MM.1S (cell line): ENCODE measurements at places on chromosomes 2 and 18.

- no peaks in the 10 kb centered on the region for H3K27me3 ChIP-seq
- no peaks in the 10 kb centered on the region; the same call in 1 of the 2 replicates for H3K36me3 ChIP-seq
- peak; percentile 75 for DNase-seq
- peak overlapping the region; percentile 97 for H3K4me3 ChIP-seq
- peak overlapping the region; percentile 78; the same call in 1 of the 2 replicates for H3K27ac ChIP-seq
Observed at GRCh38 chr2:38376346-38377049, 575 bp downstream of the ATL2 start.

DNA sequence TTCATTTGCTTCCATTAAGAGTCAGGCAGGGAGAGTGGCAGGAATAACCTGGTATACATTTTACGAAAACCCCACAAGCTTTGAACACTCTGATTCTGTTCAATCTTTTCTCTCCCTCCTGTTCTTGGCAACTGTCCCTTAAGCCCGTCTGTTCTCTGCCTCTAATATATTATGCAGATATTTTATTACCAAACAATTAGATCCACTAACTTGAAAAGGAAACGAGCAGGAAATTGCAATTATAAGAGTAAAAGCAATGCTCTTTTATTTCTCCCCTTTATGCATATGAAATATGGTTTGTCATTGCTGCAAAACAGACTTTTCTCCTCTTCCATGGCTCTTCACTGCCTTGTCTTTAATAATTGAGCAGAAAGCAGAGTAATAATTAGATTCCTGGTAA, 149.1 kb upstream of the CELF4 start:
- H3K4me1 ChIP-seq, result no peaks in the 10 kb centered on the region
- no peak overlapping the region for H3K27ac ChIP-seq
- H3K36me3 ChIP-seq, result no peaks in the 10 kb centered on the region
- H3K27me3 ChIP-seq, result no peaks in the 10 kb centered on the region
- H3K4me3 ChIP-seq, result no peak overlapping the region

DNA sequence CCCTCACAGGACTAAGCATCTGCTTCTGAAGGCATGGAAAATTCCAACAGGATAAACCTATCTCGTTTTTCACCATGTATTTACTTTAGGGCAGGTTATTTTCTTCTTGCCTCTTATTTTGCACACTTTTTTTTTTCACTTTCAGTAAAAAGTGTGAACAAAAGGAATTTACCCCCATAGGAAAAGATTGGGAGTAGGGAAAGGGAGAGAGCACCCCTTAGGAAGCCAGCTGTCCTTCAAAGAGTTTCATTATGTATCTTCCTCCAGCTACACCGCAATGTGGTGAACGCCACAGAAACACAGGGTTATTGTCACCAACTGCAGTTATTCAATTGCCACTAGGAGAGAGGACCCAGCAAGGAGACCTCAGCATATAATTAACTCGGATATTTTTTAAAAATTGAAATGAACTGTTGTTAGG, 286.2 kb upstream of the VRK2 start:
- peak overlapping the region; percentile 53 for H3K4me3 ChIP-seq
- DNase-seq, result no peak
- no peaks in the 10 kb centered on the region for H3K36me3 ChIP-seq
- no peaks in the 10 kb centered on the region for H3K27me3 ChIP-seq
- H3K27ac ChIP-seq, result no peak overlapping the region

- H3K27ac ChIP-seq, result no peak overlapping the region
- H3K4me1 ChIP-seq, result no peaks in the 10 kb centered on the region
- no peak overlapping the region for H3K4me3 ChIP-seq
Observed at GRCh38 chr2:144288438-144288837, 231.5 kb downstream of the ZEB2 start.

DNA sequence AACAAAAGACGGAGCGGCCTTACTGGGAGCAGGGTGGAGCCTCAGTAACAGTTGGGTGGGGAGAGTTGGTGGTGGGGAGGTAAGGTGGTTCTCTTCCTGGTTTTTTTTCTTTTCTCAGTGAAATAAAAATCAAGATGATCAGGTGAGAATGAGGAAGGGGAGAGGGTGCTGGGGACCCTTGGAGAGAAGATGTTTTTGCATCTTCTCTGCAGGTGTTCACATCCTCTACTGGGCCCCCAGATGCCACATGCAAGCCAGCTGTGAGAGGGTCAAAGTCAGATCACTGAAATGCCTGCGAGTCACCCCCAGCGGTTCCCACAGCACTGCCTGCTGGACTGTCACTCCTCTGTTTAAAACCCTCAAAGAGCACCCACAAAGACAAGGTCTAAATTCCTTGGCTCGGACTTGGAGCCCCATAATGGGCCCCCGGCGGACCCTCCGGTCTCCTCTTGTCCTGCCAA, 69.8 kb upstream of the FHL2 start:
- no peak overlapping the region for H3K27ac ChIP-seq
- H3K36me3 ChIP-seq, result no peaks in the 10 kb centered on the region
- no peak for DNase-seq
- H3K4me1 ChIP-seq, result no peaks in the 10 kb centered on the region
- no peak overlapping the region for H3K4me3 ChIP-seq

GRCh38 chr2:11681722-11682589, 12.0 kb upstream of the NTSR2 start:
- H3K4me3 ChIP-seq, result no peak overlapping the region
- no peak overlapping the region for H3K27ac ChIP-seq
- peaks cover 4% of the 10 kb centered on the region; the same call in 1 of the 2 replicates for H3K4me1 ChIP-seq
- peak; percentile 58 for DNase-seq
- 0 out of 2 replicates have a peak, but pooled peaks cover 13% of the 10 kb centered on the region for H3K27me3 ChIP-seq

DNA sequence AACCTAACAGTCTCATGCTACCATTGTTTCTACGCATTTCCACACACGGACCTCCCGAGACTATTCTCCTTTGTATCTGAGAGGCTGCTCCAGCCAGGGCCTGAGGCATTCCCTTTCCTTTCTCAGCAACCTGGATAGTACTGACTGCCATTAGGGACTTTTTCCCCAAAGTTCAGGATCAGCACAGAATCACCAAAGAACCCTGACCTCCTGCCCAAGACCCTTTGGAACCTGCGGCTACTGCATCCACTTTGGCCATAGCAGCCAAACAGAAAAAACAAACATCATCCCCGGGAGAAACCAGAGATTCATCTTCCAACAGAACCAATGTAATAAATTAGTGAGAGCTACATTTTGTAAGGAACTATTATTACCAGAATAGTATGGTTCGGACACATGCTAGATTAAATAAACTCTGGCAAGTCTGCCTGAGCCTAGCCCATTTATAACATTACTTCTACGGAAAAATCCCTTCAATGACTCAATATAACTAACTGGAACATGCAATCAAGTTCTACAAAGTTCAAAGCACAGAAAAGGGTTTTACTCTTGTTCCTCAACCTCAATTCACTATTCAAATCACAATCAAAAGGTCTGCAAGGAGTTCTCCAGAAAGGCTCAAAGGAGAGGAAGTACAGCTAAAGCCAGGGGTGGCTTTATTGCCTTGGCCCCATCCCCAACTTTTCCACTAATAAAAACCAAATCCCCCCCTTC, 51.8 kb downstream of the LPIN2 start:
- no peaks in the 10 kb centered on the region for H3K36me3 ChIP-seq
- no peak for DNase-seq
- peak overlapping the region; percentile 44; the same call in 1 of the 2 replicates for H3K4me3 ChIP-seq
- no peak overlapping the region for H3K27ac ChIP-seq

DNA sequence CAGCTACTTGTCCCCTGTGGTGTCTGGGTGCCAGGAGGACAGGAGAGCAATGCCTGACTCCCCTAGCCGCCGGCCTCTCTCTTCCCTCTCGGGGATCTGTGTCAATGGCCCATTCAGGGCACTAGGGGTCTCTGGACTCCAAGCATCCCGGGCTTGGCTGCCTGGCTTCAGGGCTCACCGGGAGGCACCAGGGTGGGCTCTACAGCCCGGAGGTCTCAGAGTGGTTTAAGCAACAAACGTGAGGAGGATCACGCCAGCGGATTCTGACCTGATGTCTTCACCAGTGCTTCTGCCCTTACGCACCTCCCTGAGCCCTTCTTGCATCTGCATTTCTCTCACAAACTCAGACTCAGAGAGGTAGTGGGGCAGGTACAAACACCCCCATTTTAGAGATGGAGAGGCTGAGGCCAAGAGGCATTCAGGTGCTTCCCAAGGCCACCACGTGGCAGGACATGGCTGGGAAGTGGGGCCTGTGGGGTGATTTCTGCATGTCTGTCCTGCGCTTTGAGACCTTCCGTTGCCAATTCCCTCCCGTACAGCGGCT, 243.0 kb downstream of the CELF4 start:
- peak; percentile 15 for DNase-seq
- no peaks in the 10 kb centered on the region for H3K4me1 ChIP-seq
- H3K36me3 ChIP-seq, result no peaks in the 10 kb centered on the region
- H3K4me3 ChIP-seq, result no peak overlapping the region

GRCh38 chr2:157193461-157193860, 64.0 kb upstream of the GALNT5 start:
- H3K27me3 ChIP-seq, result no peaks in the 10 kb centered on the region
- no peak overlapping the region for H3K4me3 ChIP-seq
- no peaks in the 10 kb centered on the region for H3K36me3 ChIP-seq

- no peak overlapping the region for H3K27ac ChIP-seq
- H3K27me3 ChIP-seq, result no peaks in the 10 kb centered on the region
- H3K4me3 ChIP-seq, result no peak overlapping the region
- peaks cover 3% of the 10 kb centered on the region; the same call in 1 of the 2 replicates for H3K4me1 ChIP-seq
- H3K36me3 ChIP-seq, result no peaks in the 10 kb centered on the region
- no peak for DNase-seq
Observed at GRCh38 chr2:27967076-27967475, 76.5 kb downstream of the BABAM2 start.

- no peak for DNase-seq
- H3K27me3 ChIP-seq, result no peaks in the 10 kb centered on the region
- H3K4me1 ChIP-seq, result no peaks in the 10 kb centered on the region
- no peaks in the 10 kb centered on the region for H3K36me3 ChIP-seq
- H3K27ac ChIP-seq, result no peak overlapping the region
Observed at GRCh38 chr2:102848366-102848839, 86.6 kb downstream of the TMEM182 start.

DNA sequence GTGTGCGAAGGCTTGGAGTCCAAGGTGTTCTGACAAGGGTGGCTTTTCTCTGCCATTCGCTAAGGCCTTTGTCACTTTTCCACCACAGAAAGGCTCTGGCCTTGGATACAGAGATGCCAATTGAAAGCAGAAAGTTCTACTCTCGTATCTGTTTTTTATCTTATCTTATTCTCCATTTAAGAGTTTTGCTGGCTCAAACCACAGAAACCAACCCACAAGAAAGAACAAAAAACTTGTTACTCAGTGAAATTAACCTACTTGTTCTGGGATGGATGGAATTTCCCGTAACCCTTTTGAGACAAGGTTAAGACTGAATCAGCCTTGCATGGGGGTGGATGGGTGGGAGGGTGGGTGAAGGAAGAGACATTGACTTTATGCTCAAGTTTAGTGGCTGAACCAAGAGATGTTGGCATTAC, 221.7 kb downstream of the CDH20 start:
- no peak for DNase-seq
- no peak overlapping the region for H3K27ac ChIP-seq
- no peak overlapping the region for H3K4me3 ChIP-seq
- no peaks in the 10 kb centered on the region for H3K36me3 ChIP-seq
- no peaks in the 10 kb centered on the region for H3K4me1 ChIP-seq

DNA sequence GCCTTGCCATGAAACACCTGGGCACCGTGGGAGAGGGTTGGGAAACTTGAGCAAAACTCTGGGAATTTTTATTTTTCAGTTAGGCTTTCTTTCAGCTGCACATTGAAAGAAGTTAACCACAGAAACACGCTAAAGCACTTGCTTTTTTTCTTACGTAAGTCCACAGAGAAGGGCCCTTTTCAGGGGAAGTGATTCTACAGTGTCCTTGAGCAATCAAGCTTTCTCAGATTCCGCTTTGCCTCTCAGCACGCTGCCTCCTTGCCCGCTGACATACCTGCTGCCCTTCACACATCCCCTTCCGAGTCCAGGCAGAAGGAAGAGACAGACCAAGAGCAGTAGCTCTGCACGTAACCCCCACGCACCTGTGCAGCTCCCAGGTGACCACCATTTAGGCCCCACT, 135.5 kb upstream of the MYT1L start:
- H3K27me3 ChIP-seq, result no peaks in the 10 kb centered on the region
- H3K36me3 ChIP-seq, result no peaks in the 10 kb centered on the region
- no peak for DNase-seq
- H3K4me3 ChIP-seq, result no peak overlapping the region
- no peaks in the 10 kb centered on the region for H3K4me1 ChIP-seq

- H3K4me1 ChIP-seq, result peaks cover 26% of the 10 kb centered on the region
- no peaks in the 10 kb centered on the region for H3K36me3 ChIP-seq
- peak; percentile 89 for DNase-seq
- H3K27ac ChIP-seq, result peak overlapping the region; percentile 64; the same call in 1 of the 2 replicates
Observed at GRCh38 chr2:54977149-54977548, 73.1 kb downstream of the RTN4 start.

- no peaks in the 10 kb centered on the region for H3K27me3 ChIP-seq
- peaks cover 34% of the 10 kb centered on the region for H3K4me1 ChIP-seq
- no peak overlapping the region for H3K27ac ChIP-seq
- no peak for DNase-seq
- no peak overlapping the region for H3K4me3 ChIP-seq
- 0 out of 2 replicates have a peak, but pooled peaks cover 6% of the 10 kb centered on the region for H3K36me3 ChIP-seq
Observed at GRCh38 chr18:55243857-55244256, 284.6 kb upstream of the CCDC68 start.

DNA sequence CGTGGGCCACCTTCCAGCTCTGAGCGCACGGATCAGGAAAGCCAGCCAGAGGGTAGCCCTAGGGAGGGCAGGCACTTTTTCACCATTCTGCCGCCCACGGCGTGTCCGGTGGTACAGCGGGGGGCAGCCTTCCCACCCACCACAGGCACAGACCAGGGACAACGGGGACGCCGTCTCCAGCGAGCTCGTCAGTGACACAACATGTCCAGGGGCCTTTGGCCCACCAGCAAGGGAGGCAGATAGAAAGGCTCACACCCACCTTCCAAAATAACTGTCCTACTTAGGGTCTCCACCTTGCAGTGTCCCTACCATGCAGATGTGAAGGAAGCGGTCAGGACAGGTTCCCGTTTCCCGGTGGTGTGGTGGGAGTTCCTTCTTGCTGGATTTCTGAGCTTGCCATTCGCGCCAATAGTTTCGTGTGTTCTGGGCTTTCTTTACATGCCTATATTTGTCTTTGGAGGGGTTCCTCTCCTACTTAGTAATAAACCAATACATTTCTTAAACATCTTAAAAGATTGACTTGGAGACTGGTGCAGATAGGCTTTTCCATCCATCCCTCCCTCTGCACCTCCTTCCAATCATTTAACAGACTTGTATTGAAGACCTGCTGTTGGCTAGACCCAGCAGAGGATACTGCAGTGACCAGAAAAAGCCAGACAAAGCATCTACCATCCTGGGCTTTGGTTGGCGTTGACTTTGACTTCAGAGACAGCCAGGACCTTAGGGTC, 872 bp downstream of the ASB1 start:
- no peak for DNase-seq
- H3K27me3 ChIP-seq, result no peaks in the 10 kb centered on the region
- H3K4me1 ChIP-seq, result 0 out of 2 replicates have a peak, but pooled peaks cover 4% of the 10 kb centered on the region

DNA sequence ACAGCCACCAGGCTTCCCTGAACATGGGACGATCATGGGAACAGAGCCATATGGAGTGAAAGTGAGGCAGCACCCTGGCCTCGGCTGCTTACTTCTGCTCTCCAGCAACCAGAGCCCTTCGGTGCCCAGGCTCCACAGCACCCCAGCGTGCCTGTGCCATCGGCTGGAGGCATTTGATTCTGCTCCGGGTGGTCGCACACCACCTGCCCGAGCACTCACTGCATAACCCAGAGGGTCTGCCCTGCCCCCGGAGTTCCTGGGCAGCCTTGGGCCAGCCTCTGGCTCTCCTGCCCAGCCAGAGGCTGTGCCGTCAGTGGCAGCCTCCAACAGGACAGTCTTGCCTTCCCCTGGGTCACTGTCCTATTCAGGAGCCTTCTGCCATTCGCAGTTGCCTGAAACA, 3.9 kb downstream of the ASTL start:
- H3K4me3 ChIP-seq, result no peak overlapping the region
- no peak overlapping the region for H3K27ac ChIP-seq
- peaks cover 27% of the 10 kb centered on the region for H3K4me1 ChIP-seq
- no peak for DNase-seq
- peaks cover 23% of the 10 kb centered on the region; the same call in 1 of the 2 replicates for H3K27me3 ChIP-seq
